B cell (primary cell): ENCODE measurements at places on chromosomes 4 and X.
A peak's percentile ranks its signal among the peaks of the same experiment; 100 is the strongest.

DNA sequence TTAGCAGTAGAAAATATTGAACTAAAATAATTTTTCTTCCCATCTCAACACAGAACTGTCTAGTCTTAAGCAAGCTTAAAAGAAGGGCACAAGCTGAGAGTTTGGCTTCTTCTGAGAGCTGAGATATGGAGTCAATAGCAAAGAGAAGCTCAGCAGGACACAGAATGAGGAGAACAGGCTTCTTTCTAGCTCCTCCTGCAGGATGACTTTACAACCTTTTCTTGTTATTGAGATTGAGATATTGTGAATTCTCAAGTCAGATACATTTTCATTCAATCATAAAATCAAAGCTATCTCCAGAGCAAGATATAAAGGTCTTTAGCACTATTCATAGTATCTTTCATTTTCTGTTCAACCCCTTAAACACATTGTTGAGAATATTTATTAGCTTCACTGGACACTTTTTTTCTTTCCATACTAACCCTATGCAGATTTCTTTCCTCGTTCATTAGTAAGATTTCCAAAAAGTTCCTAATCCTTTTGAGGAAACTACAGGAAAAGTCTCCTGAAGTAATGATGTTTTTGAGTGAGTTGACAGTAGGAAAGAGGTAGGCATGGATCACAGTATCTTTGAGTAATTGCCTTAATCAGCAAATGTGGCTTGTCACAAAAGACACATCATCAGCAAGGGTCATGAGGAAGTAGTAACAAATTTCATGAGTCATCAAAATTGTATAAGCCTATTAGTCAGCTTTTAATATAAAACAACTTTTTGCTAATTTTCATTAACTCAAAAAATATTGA, 17.8 kb upstream of the CXCL3 start:
- no peaks in the 10 kb centered on the region for H3K27me3 ChIP-seq
- no peaks in the 10 kb centered on the region for H3K36me3 ChIP-seq
- DNase-seq, result no peak
- no peaks in the 10 kb centered on the region for H3K4me1 ChIP-seq

DNA sequence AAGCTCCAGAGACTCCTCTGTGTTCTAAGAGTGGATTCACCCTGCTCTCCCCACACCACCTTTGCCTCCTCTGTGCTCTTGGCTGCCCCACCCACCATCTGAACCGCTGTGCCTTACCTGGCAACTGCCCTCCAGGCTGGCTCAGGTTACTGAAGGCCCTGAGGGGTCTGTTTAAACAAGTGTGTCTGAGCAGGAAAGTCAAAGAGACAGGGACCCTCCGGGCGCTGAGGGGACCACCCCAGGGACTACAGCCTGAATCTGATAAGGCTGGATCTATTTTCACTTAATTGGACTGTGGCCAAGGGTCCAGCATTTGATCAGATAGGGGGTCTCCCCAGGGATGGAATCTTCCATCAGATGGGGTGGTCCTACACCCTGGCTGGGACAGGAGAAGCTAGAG, 10.4 kb upstream of the MSX1 start:
- H3K27me3 ChIP-seq, result peaks cover 37% of the 10 kb centered on the region
- H3K27ac ChIP-seq, result no peak overlapping the region
- H3K4me3 ChIP-seq, result no peak overlapping the region
- DNase-seq, result no peak

DNA sequence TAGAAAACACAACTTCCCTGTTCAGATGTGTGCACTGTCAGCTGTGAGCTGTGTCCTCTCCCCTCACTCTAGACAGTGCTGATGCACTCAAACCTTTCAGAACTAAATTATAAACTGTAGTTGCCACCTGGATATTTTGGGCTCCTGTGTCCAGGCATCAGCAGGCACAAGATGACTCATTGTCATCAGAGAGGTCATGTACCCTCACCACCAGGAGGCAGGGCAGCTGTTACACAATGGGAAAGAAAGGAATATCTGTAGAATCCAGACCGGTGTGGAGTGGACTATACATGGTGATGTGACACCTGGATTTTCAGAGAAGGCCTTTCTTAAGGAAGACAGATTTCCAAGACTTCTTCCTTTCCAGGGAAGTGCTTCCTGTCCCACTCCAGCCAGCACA, 854.4 kb upstream of the AGA start:
- no peak for DNase-seq
- H3K27me3 ChIP-seq, result no peaks in the 10 kb centered on the region
- H3K27ac ChIP-seq, result no peak overlapping the region
- H3K4me1 ChIP-seq, result no peaks in the 10 kb centered on the region
- no peaks in the 10 kb centered on the region for H3K36me3 ChIP-seq

DNA sequence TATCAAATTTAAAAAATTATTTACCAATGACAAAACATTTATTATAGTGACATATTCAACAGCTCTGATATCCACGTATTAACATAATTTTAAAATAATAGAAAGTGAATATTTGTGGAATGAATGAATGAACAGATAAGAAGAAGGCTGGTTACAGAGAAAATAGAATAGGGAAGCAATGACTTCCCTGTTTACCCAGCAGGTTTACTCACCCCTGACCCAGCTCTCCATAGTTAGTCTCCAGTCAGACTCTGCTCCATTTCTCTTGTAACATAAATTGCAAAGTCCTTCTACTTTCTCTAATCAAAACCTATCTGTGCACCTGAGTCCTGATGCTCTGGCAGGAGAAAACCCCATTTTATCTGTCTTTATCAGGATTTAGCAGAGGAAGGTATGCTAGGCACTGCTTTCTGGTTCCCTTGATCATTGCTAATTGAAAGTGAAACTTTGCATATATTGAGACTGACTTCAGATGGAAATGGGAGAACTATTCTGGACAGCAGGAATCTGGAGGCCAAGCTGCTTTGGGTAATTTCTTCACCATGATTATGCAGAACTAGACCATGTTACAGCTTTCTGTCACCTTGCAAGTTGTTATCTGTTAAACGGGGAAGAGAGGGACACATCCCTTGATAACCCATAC, 363.0 kb downstream of the FAT4 start:
- DNase-seq, result no peak
- no peaks in the 10 kb centered on the region for H3K27me3 ChIP-seq
- no peak overlapping the region for H3K27ac ChIP-seq
- no peak overlapping the region for H3K4me3 ChIP-seq
- H3K36me3 ChIP-seq, result no peaks in the 10 kb centered on the region

- no peaks in the 10 kb centered on the region for H3K36me3 ChIP-seq
- no peak overlapping the region for H3K27ac ChIP-seq
- no peak overlapping the region for H3K4me3 ChIP-seq
- no peaks in the 10 kb centered on the region for H3K4me1 ChIP-seq
- DNase-seq, result no peak
- no peaks in the 10 kb centered on the region for H3K27me3 ChIP-seq
These were observed 169.4 kb upstream of the BANK1 start for GRCh38 chr4:101621120-101621519.

GRCh38 chrX:112896051-112896450, 55.4 kb upstream of the AMOT start:
- no peak overlapping the region for H3K4me3 ChIP-seq
- H3K36me3 ChIP-seq, result no peaks in the 10 kb centered on the region
- H3K27ac ChIP-seq, result no peak overlapping the region
- no peak for DNase-seq

DNA sequence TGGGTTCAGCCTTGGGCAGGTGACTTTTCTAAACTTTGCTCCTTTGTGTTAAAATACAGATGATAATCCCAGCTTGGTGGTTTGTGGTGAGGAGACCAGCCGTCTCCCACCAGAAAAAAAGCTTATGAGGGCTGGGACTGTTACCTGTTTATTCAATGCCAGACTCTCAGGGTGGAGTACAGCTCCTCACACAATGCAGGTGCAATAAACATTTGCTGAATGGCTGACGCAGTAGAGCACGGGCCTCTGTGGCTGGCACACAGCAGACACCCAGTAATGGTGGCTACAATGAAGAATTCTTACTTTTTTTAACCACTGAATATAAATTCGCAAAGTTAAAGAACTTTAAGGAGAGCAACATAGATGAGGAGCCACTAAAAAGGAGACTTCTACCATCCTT, 30.2 kb downstream of the BEND4 start:
- H3K27me3 ChIP-seq, result no peaks in the 10 kb centered on the region
- H3K4me3 ChIP-seq, result no peak overlapping the region
- peaks cover 2% of the 10 kb centered on the region for H3K4me1 ChIP-seq
- no peak overlapping the region for H3K27ac ChIP-seq
- DNase-seq, result no peak

DNA sequence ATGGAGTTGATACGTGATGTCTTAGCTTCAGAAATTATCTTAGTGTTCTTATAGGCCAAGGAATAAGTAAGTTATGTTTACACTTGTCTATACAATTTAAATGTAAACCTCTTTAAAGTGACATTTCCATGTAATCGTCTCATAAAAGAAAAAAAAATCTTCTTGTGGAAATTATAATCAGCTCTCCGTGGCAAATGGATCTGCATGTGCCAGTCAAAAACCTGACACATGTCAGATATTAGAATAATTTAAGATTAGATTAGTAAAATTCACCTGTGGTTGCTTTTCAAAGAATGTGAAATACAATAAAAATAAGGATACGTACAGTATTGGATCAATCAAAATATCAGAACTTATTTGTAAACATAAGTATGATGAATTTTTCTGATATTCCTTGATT, 263.9 kb downstream of the ADAMTS3 start:
- H3K4me1 ChIP-seq, result no peaks in the 10 kb centered on the region
- H3K4me3 ChIP-seq, result no peak overlapping the region

GRCh38 chr4:55617587-55618197, 18.4 kb downstream of the NMU start:
- no peaks in the 10 kb centered on the region for H3K4me1 ChIP-seq
- no peak overlapping the region for H3K27ac ChIP-seq
- H3K27me3 ChIP-seq, result no peaks in the 10 kb centered on the region
- DNase-seq, result no peak
- no peaks in the 10 kb centered on the region for H3K36me3 ChIP-seq

GRCh38 chr4:101784957-101785356, 5.6 kb upstream of the BANK1 start:
- no peak overlapping the region for H3K4me3 ChIP-seq
- no peaks in the 10 kb centered on the region for H3K27me3 ChIP-seq
- no peaks in the 10 kb centered on the region for H3K36me3 ChIP-seq
- H3K27ac ChIP-seq, result no peak overlapping the region
- peaks cover 34% of the 10 kb centered on the region for H3K4me1 ChIP-seq

- H3K4me1 ChIP-seq, result peaks cover 34% of the 10 kb centered on the region
- no peak overlapping the region for H3K27ac ChIP-seq
- peak overlapping the region; percentile 80 for H3K4me3 ChIP-seq
- H3K36me3 ChIP-seq, result no peaks in the 10 kb centered on the region
These were observed 680 bp downstream of the MAEA start for GRCh38 chr4:1290165-1290977.

GRCh38 chr4:134862116-134862515, 660.5 kb upstream of the PABPC4L start:
- H3K4me1 ChIP-seq, result no peaks in the 10 kb centered on the region
- no peaks in the 10 kb centered on the region for H3K27me3 ChIP-seq
- DNase-seq, result no peak
- H3K36me3 ChIP-seq, result no peaks in the 10 kb centered on the region
- H3K4me3 ChIP-seq, result no peak overlapping the region
- no peak overlapping the region for H3K27ac ChIP-seq

GRCh38 chr4:140109737-140110136, 44.2 kb downstream of the MAML3 start:
- no peaks in the 10 kb centered on the region for H3K4me1 ChIP-seq
- no peak overlapping the region for H3K27ac ChIP-seq
- DNase-seq, result no peak
- H3K4me3 ChIP-seq, result no peak overlapping the region
- no peaks in the 10 kb centered on the region for H3K27me3 ChIP-seq
- no peaks in the 10 kb centered on the region for H3K36me3 ChIP-seq

- no peaks in the 10 kb centered on the region for H3K36me3 ChIP-seq
- DNase-seq, result no peak
- H3K4me3 ChIP-seq, result no peak overlapping the region
- H3K27me3 ChIP-seq, result no peaks in the 10 kb centered on the region
These were observed 62.2 kb downstream of the EVC start for GRCh38 chr4:5773271-5773555.

- DNase-seq, result no peak
- no peaks in the 10 kb centered on the region for H3K4me1 ChIP-seq
- no peak overlapping the region for H3K4me3 ChIP-seq
- H3K27me3 ChIP-seq, result peaks cover 3% of the 10 kb centered on the region
These were observed 17.4 kb upstream of the NKX3-2 start for GRCh38 chr4:13561673-13562072.

- no peak overlapping the region for H3K4me3 ChIP-seq
- H3K4me1 ChIP-seq, result no peaks in the 10 kb centered on the region
- no peak for DNase-seq
- no peak overlapping the region for H3K27ac ChIP-seq
- no peaks in the 10 kb centered on the region for H3K27me3 ChIP-seq
- no peaks in the 10 kb centered on the region for H3K36me3 ChIP-seq
These were observed 99.9 kb downstream of the DCLK2 start for GRCh38 chr4:150178161-150178560.

DNA sequence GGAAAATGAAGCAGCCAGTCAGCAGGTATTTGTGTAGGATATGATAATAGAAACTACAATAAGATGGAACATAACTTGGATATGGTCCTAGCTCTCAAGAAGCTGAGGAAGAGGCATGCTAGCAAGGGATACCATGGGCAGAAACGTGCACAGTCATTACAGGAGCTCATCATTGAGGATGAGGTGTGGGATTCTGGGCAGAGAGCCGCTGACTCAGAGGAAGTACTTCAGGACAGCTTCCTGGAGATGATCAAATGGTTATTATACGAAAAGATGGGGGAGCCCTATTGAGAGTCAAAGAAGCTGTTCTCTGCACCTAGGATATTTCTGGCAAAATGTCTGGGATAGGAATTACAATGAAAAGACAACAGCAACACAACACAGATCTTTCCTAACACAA, 116.0 kb upstream of the PDE5A start:
- no peaks in the 10 kb centered on the region for H3K4me1 ChIP-seq
- no peak for DNase-seq
- H3K36me3 ChIP-seq, result no peaks in the 10 kb centered on the region

DNA sequence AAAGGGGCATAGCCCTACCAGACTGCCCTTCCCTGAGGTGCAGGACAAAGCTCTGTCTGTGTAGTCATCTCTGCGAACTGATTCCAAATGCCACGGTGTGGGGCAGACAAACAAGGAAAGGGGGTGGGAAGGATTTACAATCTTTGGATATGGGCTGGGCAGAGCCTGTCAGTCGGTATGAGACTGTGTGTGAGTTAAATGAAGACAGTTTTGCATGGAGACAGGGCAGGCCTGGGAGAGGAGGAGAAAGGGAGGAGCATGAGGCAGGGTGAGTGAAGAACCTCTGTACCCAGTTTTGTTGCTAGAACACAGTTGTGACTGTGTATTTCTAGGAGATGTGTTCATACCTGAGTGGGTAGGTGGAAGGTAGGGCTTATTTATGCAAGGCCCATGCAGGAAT, 59.4 kb upstream of the MSN start:
- H3K27ac ChIP-seq, result no peak overlapping the region
- no peaks in the 10 kb centered on the region for H3K36me3 ChIP-seq
- H3K27me3 ChIP-seq, result no peaks in the 10 kb centered on the region
- H3K4me1 ChIP-seq, result peaks cover 3% of the 10 kb centered on the region
- DNase-seq, result no peak
- H3K4me3 ChIP-seq, result no peak overlapping the region

DNA sequence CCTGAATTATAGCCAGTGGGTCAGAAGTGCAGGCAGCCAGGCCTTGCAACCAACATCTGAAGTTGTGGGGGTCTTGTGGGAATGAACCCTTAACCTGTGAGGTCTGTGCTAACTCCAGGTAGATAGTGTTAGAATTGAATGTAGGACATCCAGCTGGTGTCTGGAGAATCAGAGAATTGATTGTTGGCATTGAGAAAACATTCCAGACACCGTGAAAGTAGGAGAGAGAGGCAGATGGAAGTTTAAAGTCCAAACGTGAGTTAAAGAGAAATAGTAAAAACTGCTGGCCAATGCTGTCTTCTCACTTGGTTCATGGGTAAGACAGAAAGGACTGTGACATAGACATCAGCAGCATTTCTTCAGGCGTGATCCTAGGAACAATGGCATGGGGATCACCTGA, 27.7 kb downstream of the CASP3 start:
- no peaks in the 10 kb centered on the region for H3K4me1 ChIP-seq
- no peak for DNase-seq
- no peaks in the 10 kb centered on the region for H3K27me3 ChIP-seq
